ENCODE measurements at places on chromosomes 13 and 19.
A peak's percentile ranks its signal among the peaks of the same experiment; 100 is the strongest.

- DNase-seq: no peak
Observed at GRCh38 chr13:99743094-99743493, 228.5 kb downstream of the ZIC5 start.

DNA sequence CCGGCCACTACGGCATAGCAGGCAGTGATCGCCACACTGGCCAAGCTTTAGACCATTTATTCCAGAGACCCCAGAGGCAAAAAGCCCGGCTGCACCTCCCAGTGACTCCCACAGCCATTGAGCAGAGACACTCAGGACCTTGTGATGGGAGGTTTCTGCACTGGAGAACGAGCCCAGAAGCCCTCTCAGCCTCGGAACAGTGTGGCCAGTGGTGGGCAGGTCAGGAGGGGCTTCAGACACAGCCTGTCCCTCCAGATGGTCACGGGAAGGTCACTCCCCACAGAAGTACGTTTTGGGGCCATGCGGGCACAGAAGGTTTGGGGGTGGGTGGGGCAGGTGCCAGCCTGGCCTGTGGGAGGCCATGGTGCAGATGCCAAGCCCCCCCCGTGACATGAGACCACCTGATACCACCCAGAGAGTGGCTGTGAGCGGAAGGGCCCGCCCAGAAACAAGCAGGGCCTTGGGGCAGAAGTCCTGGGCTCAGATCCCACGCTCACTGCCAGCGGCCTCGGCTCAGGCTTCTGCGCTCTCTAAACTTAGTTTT is 599 bp upstream of the F10 start:
- DNase-seq: no peak

GRCh38 chr19:15253061-15253460 is 20.8 kb upstream of the EPHX3 start:
- DNase-seq: no peak

DNA sequence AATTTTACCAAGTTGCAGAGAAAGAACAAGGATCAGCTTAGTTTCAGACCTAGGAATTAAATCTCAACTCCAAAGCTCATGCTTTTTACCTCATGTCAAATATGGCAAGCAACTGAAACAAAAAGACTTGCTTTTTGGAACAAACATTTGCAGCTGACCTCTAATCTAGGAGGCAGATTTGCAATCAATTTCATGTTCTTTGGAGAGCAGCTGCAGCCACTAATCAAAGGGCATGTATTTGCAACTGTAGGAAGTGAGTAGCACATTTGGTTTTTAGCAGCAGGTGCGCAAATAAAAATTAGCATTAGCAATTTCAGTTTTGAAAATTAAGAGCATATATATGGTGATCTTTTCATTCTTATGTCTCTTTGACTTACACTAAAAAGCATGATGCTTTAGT is 459.3 kb upstream of the SLC10A2 start:
- DNase-seq: no peak

GRCh38 chr13:45748941-45749759 is 47.0 kb downstream of the CBY2 start:
- no peak for DNase-seq

- peak; percentile 54 for DNase-seq
Observed at GRCh38 chr19:47228168-47228936, 2.6 kb downstream of the BBC3 start.

DNA sequence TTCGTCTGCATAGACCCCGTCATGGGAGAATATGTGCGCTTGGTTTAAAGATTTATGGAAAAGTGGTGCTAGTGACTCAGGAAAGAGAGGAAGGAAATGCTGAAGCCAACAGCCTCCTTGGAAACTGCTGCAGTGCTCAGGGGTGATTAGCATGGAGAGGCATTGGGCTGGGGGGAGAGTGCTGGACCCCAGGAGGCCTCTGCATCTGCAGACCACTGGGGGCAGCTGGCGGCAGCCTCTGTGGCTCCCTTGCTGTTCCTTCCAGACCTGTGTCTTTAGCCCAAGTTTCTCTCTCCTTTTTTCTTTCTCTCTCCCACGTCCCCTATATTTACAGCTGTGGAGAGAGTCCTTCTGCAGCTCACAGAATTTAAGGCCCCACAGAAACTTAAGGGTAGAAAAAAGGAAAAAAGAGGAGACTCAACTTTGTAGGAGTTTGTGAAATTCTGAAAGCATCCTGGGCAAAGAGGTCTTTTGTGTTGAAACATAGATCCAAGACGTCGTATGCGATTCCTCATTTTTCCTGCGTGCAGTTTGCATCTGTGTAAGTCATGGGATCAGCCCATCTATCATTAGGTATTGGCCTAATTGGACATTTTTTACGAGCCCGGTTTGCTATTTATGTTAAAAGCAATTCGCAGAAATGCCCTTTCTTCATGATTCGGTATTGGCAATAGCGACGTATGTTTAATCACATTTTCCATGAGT is 116.2 kb upstream of the ZNF536 start:
- DNase-seq: peak; percentile 61

GRCh38 chr19:58569943-58570670 is 3.0 kb downstream of the MZF1 start:
- peak; percentile 5 for DNase-seq

GRCh38 chr19:7692417-7693088 is 9.4 kb downstream of the FCER2 start:
- DNase-seq: no peak

GRCh38 chr19:46216612-46217011 is 12.9 kb upstream of the IGFL1 start:
- no peak for DNase-seq

DNA sequence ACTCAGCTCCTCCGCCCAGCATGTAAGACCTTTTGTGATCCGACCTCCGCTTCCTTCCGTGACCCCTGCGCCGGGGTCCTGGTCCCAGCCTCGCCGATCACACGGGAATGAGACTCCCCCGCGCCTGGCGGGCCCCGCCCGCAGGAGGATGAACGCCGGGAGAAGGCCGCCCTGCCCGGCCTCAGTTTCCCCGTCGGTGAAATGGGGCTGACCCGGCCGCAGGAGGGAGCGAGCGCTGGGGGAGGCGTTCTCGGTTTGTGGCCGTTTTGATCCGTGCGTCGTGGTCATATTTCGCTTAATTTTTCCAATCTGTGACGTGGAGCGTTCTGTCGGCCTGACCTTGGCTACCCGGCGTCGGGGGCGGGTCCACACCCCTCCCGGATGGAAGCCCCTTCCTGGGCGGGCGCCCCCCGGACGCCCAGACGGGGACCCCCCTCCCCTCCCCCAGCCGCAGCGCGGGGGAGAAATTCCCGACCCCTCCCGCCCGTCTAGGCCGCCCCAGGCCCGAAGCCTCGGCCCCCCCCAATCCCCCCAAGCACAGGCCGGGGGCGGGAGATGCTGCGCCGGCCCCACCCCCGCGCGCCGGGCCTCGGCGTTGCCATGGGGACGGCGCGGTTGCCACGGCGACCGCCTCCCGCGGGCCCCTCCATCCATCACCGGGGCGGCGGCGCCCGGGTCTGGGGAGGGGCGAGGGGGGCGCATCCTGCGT is 11.1 kb downstream of the PALM start:
- no peak for DNase-seq

- DNase-seq: no peak
Observed at GRCh38 chr13:79070343-79070974, 335.6 kb downstream of the RBM26 start.

DNA sequence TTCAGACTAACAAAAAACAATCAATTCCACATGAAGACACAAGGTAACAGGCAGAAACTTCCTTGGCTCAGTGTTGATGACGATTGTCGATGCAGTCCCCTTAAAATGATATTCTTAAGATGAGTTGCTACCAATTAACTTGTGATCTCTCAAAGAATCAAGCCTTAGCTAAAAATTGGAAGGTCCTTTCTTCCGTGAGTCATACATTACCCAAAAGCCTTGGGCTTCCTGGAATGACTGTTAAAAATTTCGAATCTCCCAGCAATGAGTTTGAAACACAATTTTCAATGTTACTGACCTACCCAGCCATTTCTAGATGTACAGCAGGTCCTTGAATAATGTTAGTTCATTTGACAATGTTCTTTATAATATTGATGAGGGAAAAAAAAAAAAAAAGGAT is 28.0 kb upstream of the RB1 start:
- no peak for DNase-seq

DNA sequence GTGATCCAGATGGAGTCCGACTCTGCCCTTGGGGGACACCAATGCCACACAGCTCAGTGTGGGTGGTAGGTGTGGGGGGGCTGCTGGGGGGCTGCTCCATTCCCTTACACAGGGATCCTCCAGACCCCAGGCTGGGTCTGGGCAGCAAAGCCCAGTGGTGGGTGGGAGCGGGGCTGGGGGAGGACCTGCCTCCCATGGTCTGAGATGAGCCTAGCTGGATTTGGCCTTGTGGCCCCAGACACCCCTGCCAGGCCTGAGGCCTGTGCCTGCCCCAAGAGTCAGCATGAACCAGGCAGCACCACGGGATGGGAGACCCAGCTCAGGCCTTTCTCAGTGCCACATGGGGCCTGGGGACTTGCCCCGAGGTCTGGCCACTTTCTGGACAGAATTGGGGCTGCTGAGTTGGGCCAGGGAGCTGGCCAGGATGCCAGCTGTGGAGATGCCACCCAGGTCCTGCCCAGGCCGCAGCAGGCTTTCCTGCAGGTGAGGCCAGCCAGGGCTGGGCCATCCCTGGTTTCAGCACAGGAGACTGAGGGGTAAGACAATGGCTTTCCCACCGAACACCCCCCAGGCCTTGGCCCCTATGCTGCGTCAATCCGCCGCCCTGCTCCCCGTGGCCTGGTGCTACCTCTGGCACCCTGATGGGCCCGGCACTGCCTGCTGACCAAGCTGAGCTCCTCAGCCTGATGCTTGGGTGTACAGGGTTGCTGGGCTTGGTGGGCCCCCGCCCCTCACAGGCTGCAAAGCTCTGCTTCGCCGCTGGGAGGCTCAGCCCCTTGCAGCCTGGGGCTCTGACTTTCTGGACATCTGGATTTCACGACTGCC is 24.2 kb downstream of the CEBPG start:
- DNase-seq: peak; percentile 52

- DNase-seq: peak; percentile 46
Observed at GRCh38 chr13:106533943-106534638, 1.4 kb downstream of the EFNB2 start.

DNA sequence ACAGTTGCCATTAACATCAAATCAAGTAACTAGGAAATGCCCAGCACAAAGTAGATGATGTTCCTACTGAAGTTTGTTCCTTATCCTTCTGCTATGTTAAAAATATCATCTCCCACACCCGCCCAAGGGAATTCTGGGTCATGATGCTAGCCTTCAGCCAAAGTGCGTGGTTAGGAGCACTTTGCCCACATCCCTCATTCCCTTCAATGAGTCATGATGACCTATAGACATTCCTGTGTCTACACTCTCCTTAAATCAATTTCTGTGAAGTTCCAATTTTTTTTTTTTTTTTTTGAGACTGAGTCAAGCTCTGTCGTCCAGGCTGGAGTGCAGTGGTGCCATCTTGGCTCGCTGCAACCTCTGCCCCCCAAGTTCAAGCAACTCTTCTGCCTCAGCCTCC is 17.0 kb downstream of the RXFP2 start:
- DNase-seq: no peak

- DNase-seq: no peak
Observed at GRCh38 chr13:37295071-37295470, 189.6 kb upstream of the CSNK1A1L start.

GRCh38 chr19:53907690-53908089 is 1.4 kb upstream of the CACNG7 start:
- DNase-seq: no peak

DNA sequence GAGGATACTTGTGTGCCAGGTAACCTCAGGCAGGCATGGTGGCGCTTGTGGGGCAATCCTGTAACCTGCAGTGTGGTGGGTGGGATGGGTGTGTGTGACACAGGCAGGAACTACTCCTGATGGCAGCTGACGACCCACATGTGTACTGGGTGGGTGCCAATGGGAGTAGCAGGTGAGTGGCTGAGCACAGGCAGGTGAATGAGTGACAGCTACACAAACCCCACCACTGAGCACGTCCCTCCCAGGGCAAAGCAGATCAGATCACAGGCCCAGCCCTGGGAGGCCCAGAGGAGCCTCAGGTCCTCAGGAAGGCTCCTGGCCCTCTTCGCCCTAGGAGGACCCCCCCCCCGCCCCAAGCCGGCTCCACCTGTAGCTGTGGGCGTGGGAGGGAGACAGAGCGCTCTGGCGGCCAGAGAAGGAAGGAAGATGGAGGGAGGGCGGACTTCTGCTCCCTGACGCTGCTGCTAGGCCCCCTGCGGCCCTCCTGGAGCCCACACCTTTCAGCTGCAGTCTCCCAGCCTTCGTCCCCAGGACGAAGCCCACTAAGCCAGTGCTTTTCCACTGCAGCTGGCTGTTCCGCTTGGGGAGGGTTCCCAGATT is 1.3 kb upstream of the ZNF181 start:
- DNase-seq: no peak

GRCh38 chr13:94331281-94331680 is 148.2 kb downstream of the DCT start:
- DNase-seq: no peak

DNA sequence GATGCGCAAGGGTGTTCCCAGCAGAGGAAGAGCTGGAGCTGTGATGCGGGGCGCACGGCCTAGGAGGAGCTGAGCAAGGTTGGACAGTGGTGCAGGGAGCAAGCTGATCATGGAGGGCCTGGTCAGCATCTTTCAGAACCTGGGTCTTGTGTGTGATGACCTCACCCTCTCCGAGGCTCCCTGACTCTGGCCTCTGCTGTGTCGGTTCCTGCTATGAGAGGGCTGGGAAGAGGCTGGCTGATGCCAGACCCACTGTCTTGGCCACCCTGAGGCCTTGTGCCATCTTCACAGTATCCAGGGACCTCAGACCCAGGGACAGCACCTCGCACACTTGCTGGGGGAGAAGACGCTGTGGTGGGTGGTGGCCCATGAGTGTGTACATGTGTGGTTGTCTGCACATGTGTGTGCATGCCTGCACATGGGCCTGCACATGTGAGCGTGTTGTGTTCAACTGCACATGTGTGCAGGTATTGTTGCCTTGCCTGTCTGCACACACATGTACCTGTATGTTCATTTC is 16.5 kb upstream of the C13orf46 start:
- no peak for DNase-seq

DNA sequence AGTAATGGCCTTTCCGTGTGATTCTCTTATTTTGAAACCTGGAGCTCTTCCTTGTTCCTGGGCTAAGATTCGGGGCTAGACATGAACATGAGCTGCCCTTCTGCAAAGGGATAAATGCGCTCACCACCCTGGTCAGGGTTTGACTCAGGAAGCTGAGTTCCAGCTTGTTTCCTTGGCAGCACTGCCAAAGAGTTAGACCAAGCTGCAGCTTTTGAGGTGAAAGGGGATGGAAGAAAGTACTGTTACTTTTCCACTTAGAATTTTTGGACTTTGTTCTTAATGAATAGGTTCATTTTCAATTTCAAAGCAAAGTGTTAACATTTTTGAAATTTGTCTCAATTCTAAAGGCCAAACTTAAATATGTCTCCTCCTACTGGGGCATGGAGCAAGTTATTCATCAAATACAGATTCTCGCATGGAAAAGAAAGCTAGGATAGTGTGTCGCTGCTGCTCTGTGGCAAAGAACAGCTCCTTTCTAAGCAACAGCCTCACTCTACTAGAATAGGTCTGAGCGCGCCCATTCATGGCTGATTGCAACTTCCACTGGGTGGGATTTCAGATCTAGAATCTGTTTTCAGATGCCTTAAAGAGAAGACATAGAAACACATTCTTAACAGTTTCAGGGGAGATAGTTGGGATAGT is 2.2 kb downstream of the RGCC start:
- no peak for DNase-seq

DNA sequence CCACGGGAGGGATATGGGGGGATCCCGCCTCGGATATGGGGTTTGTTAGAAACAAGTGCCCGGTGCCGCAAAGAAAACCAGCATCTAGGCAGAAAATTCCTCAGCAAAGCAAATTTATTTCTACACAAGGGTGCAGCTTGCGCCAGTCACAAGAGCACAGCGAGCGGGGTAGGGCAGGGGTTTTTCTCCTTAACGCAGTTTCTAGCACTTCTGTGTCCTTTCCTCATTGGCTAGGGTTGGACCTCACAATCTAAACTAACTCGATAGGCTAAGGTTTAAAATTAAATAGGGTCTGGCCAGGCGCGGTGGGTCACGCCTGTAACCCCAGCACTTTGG is 595 bp downstream of the ZNF440 start:
- no peak for DNase-seq
